Body of pancreas (tissue), 4 donors: ENCODE measurements at places on chromosomes 2 and 18. TPM values are rescaled to one million over a fixed set of nuclear protein-coding genes. Genes with fewer than 3 reads are reported as not detected.

DNA sequence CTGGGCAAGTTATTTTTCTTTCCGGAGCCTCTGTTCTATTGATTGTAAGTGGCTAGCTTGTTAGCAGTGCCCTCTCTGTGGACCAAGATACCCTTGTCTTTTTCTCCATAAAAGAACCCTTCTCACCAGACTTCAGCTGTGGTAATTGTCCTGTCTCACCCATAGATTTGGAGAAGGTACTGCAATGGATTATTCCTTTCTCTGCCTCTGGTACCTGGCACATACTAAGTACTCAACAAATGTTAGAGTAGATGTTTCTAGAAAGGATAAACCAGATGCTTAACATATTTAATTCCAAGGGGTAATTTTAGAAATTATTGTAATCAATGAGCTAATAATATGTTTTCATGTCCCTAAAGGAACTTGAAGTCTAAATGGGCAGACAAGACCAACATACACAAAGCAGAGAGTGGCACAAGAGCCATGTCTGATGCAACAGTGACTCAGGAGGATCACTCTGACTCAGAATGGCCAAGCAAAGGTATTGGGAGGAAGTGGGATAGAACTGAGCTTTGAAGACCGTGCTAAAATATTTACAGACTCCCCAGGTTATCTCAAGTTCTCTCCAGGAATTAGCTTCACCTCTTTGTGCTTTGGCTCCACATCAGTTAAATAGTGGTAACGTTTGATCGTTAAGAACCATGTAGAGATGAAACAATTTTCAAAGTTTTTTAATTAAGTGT, 129.7 kb upstream of the OSR1 start:
- no peaks in the 10 kb centered on the region for H3K36me3 ChIP-seq
- H3K27ac ChIP-seq = no peak overlapping the region
- H3K4me1 ChIP-seq = no peaks in the 10 kb centered on the region
- H3K27me3 ChIP-seq = no peaks in the 10 kb centered on the region

- H3K27ac ChIP-seq = peak overlapping the region; percentile 61
- no peaks in the 10 kb centered on the region for H3K27me3 ChIP-seq
- no peaks in the 10 kb centered on the region for H3K36me3 ChIP-seq
- H3K4me1 ChIP-seq = peaks cover 47% of the 10 kb centered on the region
- no peak overlapping the region for H3K4me3 ChIP-seq
Measured at GRCh38 chr2:105611811-105612424, 132.8 kb upstream of the NCK2 start.

GRCh38 chr2:202030691-202031090, 3.0 kb upstream of the FZD7 start:
- H3K36me3 ChIP-seq = no peaks in the 10 kb centered on the region
- H3K27me3 ChIP-seq = no peaks in the 10 kb centered on the region
- no peak overlapping the region for H3K4me3 ChIP-seq
- peaks cover 22% of the 10 kb centered on the region for H3K4me1 ChIP-seq
- DNase-seq = no peak

DNA sequence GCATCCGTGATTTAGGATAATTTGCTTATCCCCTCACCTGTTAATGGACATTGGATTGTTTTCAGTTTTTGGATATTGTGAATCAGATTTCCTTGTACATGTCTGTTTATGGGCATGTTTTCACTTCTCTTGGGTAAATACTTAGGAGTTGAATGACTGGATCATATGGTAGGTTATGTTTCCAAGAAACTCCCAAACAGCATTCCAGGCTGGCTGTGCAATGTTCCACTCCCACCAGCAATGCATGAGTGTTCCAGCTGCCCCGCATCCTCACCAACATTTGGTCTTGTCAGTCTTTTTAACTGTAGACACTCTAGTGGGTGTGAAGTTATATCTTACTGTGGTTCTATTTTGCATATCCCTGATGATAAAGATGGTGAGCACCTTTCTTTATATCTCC, 8.9 kb upstream of the LRRFIP1 start:
- H3K4me1 ChIP-seq = peaks cover 21% of the 10 kb centered on the region
- no peak overlapping the region for H3K27ac ChIP-seq
- H3K36me3 ChIP-seq = no peaks in the 10 kb centered on the region
- H3K4me3 ChIP-seq = no peak overlapping the region
- no peaks in the 10 kb centered on the region for H3K27me3 ChIP-seq

NTSR2 gene
- total RNA-seq = not detected

DNA sequence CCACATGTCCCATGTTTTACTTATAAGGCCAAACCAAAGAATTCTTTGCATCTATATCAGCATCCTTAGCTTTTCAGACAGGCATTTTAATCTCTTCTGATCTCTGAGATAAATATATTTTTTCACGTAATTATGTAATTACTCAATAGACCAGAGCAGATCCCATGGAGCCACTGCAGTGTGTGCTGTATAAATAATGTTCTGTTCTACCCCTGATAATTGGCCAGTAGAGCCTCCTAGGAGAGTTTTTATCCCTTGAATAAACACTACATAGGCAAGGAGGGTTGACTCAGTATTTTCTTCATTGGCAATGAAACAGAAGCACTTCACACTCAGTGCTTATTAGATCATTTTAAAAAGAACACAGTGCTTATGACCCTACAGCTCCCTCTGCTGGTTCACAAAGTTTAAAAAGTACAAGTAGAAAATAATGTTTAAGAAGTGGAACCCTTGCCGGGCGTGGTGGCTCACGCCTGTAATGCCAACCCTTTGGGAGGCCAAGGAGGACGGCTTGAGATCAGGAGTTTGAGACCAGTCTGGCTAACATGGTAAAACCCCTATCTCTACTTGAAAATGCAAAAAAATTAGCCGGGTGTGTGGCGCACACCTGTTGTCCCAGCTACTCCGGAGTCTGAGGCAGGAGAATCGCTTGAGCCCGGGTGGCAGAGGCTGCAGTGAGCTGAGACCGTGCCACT, 91.9 kb downstream of the PPP1R1C start:
- H3K4me3 ChIP-seq = no peak overlapping the region
- no peaks in the 10 kb centered on the region for H3K27me3 ChIP-seq
- peak; percentile 61 for DNase-seq
- peaks cover 7% of the 10 kb centered on the region for H3K4me1 ChIP-seq
- no peak overlapping the region for H3K27ac ChIP-seq

DNA sequence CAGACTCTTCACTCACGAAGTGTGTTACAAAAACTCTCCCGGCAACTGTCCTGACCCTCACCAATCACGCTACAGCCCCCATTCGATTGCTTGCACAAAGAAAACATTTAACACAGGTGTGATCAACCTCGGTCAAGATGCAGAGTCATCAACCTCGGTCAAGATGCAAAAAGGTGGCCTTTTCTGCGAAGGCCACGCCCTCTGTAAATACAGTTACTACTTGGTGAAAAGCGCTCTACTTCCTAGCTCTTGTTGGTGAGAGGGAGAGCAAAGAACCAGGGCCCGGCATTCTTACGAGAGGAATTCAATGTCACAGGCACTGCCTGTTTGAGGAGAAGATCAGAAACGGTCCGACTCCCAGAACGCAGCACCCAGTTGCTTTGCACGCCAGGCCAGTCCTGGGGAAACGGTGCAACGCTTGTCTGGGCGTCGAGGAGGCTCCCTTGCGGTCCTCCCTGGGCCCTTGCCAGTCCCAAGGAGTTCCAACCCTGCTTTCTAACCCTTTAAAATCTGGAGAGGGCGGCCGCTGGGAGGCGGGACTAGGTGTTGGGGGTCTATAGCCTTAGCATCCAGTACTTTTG, 1.9 kb downstream of the PIEZO2 start:
- H3K27me3 ChIP-seq = peaks cover 26% of the 10 kb centered on the region
- H3K4me3 ChIP-seq = no peak overlapping the region
- peaks cover 27% of the 10 kb centered on the region for H3K4me1 ChIP-seq
- no peak for DNase-seq
- no peak overlapping the region for H3K27ac ChIP-seq

DNA sequence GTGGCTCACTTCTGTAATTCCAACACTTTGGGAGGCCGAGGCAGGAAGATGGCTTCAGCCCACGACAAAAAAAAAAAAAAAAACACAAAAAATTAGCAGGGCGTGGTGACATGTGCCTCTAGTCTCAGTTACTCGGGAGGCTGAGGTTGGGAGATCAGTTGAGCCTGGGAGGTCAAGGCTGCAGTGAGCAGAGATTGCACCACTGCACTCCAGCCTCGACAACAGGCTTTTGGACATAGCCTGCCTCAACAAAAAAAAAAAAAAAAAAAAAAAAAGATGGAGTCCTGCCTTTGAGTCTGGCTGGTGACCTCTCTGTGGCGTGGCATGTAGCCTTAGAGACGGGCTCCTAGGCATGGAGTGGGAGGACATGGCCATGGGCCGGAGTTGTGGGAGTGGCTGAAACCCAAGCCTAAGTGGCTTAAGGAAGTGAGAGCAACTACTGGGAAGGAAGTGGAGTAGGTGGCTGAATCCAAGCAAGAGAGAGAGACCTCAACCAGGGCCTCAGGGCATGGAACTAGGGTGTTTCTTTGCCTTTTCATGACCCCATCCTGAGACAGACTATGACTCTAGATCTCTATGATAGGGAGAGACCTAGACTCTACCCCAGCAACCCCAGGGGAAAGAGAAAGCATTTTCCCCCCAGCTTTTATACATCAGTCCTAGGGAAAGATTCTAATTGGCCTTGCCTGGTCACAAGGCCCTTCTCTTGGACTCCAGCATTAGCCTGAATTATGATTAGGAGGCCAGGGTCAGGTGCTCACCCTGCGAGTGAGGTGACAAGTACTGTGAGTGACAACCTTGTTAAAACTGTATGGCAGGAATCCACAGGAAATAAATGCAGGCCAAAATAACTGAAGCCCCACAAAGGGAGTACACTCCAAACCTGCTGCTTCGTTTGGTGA, 34.2 kb downstream of the NPAS2 start:
- H3K4me3 ChIP-seq = no peak overlapping the region
- H3K27ac ChIP-seq = no peak overlapping the region
- H3K4me1 ChIP-seq = peaks cover 29% of the 10 kb centered on the region

- peaks cover 8% of the 10 kb centered on the region for H3K36me3 ChIP-seq
- H3K27ac ChIP-seq = no peak overlapping the region
- no peak for DNase-seq
Measured at GRCh38 chr2:159232456-159233170, 53.9 kb downstream of the WDSUB1 start.
